ENCODE measurements at places on chromosomes 2 and 18.

- no peaks in the 10 kb centered on the region for H3K4me1 ChIP-seq
- no peaks in the 10 kb centered on the region for H3K36me3 ChIP-seq
- H3K27me3 ChIP-seq, result no peaks in the 10 kb centered on the region
- no peak for DNase-seq
- no peak overlapping the region for H3K27ac ChIP-seq
- H3K4me3 ChIP-seq, result no peak overlapping the region
Measured at GRCh38 chr2:39659765-39660611, 5.7 kb upstream of the TMEM178A start.

GRCh38 chr2:40665493-40666232 is 213.8 kb upstream of the SLC8A1 start:
- H3K4me3 ChIP-seq, result no peak overlapping the region
- H3K4me1 ChIP-seq, result no peaks in the 10 kb centered on the region
- peak overlapping the region; percentile 2 for H3K27ac ChIP-seq
- H3K27me3 ChIP-seq, result no peaks in the 10 kb centered on the region
- no peak for DNase-seq

- peak overlapping the region; percentile 61 for H3K4me3 ChIP-seq
- no peaks in the 10 kb centered on the region for H3K27me3 ChIP-seq
- H3K27ac ChIP-seq, result no peak overlapping the region
- DNase-seq, result no peak
- H3K36me3 ChIP-seq, result no peaks in the 10 kb centered on the region
- H3K4me1 ChIP-seq, result peaks cover 59% of the 10 kb centered on the region
Measured at GRCh38 chr2:73986085-73986681, 1.5 kb downstream of the TET3 start.

DNA sequence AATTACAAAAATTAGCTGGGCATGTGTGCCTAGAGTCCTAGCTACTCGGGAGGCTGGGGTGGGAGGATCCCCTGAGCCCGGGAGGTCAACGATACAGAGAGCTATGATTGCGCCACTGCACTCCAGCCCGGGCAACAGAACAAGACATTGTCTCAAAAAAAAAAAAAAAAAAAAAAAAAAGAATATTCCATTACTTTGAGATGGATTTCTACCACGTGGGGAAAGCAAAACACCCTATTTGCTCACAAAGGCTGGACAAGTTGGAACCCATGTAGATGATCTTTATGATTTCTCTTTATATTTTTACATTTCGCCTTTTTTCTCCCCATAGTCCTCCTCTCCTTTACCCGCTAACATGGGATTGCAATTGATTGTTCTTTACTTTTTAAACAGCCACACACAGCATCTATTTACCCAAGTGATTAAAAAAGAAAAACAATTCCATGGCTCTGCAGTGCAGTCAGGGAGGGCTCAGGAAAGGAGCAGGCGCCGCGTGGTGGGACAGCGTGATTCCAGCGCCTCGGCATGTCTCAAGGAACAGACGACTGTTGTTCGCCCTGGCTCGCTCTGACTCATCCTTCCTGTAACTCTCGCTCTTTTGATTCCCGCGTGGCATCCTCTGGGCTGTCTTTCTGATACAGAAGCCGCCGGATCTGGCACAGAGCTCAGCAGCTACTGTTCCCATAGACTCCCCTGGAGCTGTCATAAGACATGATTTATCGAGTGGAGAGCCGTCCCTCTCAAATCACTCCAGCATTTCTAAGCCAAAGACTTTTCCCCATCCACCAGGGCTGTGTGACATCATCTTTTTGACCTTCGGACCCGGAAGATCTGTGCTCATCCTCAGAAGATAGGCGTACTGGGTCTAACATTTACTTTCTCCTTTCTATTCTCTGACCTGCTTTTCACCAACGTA is 230.4 kb upstream of the AGAP1 start:
- H3K4me3 ChIP-seq, result no peak overlapping the region
- H3K27ac ChIP-seq, result no peak overlapping the region
- peaks cover 2% of the 10 kb centered on the region for H3K4me1 ChIP-seq
- no peaks in the 10 kb centered on the region for H3K27me3 ChIP-seq
- no peaks in the 10 kb centered on the region for H3K36me3 ChIP-seq

DNA sequence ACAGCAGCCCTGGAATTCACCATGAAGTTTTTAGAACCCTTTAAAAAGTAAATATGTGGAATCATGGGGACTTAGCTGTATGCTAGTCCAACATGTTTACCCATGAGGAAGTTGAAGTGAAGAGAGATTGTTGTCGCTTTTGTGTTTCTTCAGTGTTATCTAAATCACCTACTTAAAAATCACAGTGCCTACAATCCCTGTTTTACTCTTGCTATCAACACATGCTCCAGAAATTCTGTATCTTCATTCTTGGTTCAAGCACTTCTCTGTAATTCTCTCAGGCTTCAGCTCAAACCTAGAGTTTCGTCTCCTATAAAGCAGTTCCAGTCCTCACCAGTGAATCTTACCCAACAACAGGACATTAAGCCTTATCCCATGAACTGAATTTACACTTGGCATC is 30.5 kb upstream of the CHMP1B start:
- H3K4me3 ChIP-seq, result no peak overlapping the region
- no peaks in the 10 kb centered on the region for H3K36me3 ChIP-seq
- no peaks in the 10 kb centered on the region for H3K27me3 ChIP-seq
- DNase-seq, result no peak
- H3K4me1 ChIP-seq, result no peaks in the 10 kb centered on the region
- H3K27ac ChIP-seq, result no peak overlapping the region

- H3K27me3 ChIP-seq, result peaks cover 18% of the 10 kb centered on the region
- no peaks in the 10 kb centered on the region for H3K4me1 ChIP-seq
- H3K27ac ChIP-seq, result no peak overlapping the region
- DNase-seq, result no peak
- H3K4me3 ChIP-seq, result no peak overlapping the region
Measured at GRCh38 chr2:131425231-131425941, 50.5 kb upstream of the TUBA3D start.

Measured in tibial artery (tissue), 4 donors.